NCI-H774 (cell line): ENCODE measurements at places on chromosomes 4 and X.

DNA sequence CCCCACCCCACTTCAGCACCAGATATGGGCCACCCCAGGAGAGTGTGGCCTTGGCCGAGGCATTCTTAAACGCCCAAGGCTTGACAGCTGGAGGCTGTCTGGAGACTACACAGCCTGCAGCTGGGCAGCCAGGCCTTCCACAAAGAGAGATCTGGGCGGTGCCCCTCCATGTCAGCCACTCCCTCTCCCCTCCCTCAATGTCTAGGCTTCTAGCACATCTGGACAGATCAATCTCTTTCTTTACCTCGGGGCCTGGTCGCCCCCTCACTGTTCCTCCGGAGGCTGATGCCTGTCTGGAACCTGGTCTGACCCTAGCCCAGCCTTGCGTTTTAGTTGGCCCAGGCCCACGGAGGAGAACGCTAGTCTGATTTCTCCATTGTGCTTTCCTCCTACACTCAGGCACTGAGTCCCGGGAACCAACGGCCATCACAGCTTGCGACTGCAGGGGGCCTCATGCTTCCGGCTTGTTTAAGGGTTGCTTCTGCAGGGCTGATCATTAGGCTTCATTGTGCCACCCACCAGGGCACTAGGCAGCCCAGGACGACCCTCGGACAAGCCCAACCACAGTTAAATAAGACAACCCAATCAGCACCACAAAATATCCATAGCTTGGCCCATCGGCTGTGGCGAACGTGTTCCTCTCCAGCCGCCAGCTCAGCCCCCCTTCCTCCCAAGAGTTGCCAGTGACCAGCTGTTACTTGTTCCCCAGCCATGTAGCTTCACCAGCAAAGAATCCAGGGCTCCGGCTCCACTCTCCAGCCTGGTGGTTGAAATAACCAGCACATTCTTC, 200.6 kb downstream of the BCOR start:
- no peak for DNase-seq

GRCh38 chr4:27048429-27049238, 188.0 kb downstream of the STIM2 start:
- DNase-seq, result peak; percentile 33

- DNase-seq, result no peak
Observed at GRCh38 chrX:108494406-108495090, 54.9 kb downstream of the COL4A5 start.

DNA sequence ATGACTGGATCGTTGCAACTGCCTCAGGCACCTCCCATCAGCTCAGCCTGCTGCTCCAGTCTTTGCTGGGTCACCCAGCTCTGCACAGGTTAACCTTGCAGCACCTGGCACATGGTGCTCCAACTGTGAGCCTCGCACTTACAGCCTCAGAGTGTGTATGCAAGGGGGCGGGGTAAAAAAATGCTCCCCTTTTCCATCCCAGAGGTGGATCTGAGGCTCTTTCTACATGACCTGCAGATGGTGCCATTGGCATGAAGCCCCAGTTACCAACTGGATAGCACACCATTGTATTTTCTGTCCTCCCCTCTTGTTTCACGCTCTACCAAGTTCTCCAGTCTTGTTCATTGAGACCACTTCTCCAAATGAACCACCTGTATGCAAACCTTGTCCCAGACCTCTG, 46.2 kb upstream of the TRPC3 start:
- no peak for DNase-seq

DNA sequence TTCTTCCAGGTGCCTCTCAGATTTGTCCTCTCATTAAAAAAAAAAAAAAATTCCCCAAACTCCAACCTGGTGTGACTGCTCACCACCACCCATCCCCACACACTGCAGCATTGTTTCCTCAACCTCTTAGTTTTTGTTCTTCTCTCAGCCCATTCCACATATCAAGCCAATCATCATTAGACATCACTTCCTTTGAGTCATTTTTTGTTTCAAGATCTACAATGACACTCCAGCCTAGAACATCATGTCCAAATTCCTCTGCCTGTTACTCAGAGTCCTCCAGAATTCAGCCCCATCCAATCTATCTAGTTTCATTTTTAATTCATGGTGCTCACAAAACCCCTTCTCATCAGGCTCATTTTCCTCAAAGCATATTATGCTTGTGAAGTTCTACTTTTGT, 262.5 kb upstream of the TEX13A start:
- DNase-seq, result no peak

GRCh38 chr4:160143574-160143973, 1040.7 kb downstream of the RAPGEF2 start:
- no peak for DNase-seq

DNA sequence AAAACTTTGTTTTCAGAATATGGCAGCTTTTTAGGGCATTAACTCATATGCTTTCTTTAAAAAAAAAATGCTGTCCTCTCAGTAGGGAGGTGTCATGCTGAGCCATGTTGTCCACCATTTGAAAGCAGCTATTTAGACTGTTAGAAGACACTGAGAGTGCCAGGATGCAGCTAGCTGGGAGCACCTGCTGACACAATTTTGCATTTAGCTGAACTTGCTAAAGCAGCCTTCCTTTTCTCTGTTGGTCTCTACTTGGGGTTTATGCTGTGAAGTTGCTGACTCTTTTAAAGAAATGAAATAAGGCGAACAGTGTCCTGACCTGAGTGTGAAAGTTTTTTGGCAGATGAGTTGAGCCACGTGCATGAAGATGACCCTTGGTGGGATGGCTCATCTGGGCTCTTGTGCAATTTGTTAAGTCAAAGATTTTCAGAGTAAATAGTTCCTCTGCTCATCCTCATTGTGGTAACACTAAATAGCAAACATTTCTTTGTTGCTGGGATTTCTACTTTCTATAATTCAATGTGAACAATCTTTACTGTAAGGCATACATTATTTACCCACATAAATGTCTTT, 64.5 kb downstream of the CDS1 start:
- DNase-seq, result no peak

- peak; percentile 82 for DNase-seq
Observed at GRCh38 chr4:76585897-76586360, 150.9 kb downstream of the SHROOM3 start.

DNA sequence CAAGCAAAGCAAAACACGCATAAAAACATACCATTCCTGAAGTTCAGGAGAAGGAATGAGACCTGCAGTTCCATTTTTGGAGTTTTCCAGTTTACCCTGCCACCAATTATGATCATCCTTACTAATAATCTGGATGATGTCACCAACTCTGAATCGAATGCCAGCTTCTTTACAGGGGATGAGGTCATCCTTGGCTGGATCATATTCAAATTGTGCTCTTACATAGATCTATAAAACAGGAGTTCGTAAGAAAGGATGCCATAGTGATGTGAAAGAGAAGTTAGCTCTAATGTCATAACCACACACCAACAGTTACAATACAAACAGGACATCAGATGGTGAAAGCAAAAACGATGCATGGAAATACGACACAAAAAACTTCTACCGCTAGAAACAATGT, 106.5 kb downstream of the NYX start:
- DNase-seq, result no peak

- no peak for DNase-seq
Observed at GRCh38 chr4:12902735-12903134, 581.4 kb downstream of the RAB28 start.

- no peak for DNase-seq
Observed at GRCh38 chrX:153414856-153415510, 3.7 kb downstream of the ZFP92 start.

- DNase-seq, result no peak
Observed at GRCh38 chr4:71095545-71095944, 102.1 kb downstream of the DCK start.

DNA sequence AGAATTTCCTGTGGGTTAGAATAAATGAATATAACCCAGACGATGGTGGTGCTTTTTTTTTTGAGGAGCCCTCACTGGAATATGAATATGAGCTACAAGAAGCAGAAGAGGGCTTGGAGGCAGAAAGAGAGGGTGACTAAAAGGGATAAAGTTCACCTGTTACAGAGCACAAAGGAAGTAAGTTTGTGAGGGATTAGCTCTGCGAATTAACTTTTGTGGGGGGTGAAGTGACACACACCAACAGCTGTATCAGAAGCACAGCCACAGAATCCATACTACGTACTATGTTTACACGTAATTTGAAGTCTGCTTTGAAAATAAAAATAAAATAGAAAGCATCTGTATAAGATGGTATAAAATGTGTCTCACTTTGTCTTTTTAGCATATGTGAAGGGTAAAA, 963.6 kb upstream of the DIAPH2 start:
- no peak for DNase-seq

DNA sequence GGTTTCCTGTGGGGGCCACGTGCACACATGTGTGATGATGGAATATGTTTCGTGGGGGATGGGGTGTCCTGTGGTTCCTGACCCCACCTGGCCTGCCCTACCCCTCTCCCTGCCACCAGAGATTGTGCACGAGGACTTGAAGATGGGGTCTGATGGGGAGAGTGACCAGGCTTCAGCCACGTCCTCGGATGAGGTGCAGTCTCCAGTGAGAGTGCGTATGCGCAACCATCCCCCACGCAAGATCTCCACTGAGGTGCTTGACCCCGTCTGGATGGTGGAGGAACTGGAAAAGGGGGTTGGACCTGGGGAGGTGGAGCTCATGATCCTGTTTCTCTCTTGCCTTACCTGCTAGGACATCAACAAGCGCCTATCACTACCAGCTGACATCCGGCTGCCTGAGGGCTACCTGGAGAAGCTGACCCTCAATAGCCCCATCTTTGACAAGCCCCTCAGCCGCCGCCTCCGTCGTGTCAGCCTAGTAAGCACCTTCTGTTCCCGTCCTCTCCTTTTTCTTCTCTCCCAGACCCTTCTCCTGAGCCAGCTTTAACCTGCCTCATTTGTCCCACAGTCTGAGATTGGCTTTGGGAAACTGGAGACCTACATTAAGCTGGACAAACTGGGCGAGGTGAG, 5.9 kb downstream of the CDK16 start:
- no peak for DNase-seq

DNA sequence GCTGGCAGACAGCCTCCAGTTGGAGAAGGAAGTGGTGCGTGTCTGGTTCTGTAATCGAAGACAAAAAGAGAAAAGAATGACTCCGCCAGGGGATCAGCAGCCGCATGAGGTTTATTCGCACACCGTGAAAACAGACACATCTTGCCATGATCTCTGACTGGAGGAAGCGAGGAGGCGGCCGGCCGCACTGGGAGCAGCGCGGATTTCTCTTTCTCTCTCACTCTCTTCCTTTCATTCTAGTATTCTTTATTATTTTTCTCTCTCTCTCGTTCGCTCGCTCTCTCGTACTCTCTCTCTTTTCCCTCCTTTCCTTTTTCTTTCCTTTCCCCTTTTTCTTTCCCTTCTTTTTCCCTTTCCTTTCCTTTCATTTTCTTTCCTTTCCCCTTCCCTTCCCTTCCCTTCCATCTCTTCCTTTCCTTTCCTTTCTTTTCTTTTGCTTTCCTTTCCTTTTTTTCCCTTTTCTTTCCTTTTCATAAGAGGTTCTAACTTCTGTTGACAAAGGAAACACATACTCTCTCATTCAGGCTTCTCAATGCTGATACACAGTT, 1.2 kb downstream of the POU3F4 start:
- no peak for DNase-seq

- no peak for DNase-seq
Observed at GRCh38 chr4:33187035-33187434, 2466.9 kb downstream of the PCDH7 start.

- DNase-seq, result no peak
Observed at GRCh38 chr4:105560421-105560848, 8.0 kb downstream of the ARHGEF38 start.

DNA sequence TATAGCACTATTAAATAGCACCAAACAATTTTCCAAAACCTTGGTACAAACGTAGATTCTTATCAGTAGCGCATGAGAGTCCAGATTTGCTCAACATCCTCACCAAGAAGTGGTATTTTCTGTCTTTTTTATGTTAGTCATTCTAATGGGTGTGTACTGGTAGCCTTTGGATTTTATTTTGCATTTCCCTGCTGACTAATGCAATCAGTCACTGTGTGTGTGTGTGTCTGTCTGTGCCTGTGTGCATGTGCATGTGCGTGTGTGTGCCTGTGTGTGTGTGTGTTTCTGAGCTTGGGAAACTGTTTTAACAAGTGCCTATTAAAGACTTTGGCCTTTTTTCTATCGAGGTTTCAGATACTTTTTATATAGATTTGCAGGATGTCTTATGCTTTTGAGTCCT, 82.2 kb upstream of the MAGEA10 start:
- DNase-seq, result no peak

- DNase-seq, result no peak
Observed at GRCh38 chr4:75985116-75985515, 5.6 kb downstream of the SDAD1 start.

GRCh38 chrX:13101441-13102139, 57.2 kb upstream of the FAM9C start:
- DNase-seq, result no peak

GRCh38 chrX:133495464-133496391, 80.4 kb upstream of the GPC4 start:
- DNase-seq, result no peak

GRCh38 chrX:66684196-66684595, 45.3 kb upstream of the EDA2R start:
- no peak for DNase-seq

DNA sequence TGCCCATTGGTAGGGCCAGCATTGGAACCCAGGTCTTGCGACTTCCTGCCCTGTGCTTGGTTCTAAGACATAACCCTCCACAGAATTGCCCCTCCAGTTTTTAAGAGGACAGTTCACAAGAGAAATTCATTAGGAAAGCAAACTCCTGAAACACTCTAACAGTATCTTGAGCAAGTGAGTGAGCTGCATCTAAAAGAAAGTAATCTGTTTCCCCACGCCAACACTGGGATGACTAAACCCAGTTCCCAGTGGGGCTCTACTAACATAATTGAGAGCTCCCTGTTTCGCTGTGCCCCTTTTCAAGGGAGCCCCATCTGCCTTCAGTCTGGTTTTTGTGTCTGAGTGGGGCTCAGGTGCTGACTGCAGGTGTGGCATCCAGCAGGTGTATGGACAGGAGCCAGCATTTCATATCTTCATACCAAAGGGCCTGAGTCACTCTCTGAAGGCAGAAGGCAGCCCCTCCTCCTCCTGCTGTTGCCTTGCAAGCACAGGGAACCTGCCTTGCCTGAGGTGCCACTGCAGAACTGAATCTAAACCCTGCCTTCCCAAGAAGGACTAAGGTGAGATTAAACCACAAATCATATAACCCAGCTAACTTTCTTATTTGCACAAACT, 8.0 kb downstream of the AMOT start:
- DNase-seq, result peak; percentile 31

DNA sequence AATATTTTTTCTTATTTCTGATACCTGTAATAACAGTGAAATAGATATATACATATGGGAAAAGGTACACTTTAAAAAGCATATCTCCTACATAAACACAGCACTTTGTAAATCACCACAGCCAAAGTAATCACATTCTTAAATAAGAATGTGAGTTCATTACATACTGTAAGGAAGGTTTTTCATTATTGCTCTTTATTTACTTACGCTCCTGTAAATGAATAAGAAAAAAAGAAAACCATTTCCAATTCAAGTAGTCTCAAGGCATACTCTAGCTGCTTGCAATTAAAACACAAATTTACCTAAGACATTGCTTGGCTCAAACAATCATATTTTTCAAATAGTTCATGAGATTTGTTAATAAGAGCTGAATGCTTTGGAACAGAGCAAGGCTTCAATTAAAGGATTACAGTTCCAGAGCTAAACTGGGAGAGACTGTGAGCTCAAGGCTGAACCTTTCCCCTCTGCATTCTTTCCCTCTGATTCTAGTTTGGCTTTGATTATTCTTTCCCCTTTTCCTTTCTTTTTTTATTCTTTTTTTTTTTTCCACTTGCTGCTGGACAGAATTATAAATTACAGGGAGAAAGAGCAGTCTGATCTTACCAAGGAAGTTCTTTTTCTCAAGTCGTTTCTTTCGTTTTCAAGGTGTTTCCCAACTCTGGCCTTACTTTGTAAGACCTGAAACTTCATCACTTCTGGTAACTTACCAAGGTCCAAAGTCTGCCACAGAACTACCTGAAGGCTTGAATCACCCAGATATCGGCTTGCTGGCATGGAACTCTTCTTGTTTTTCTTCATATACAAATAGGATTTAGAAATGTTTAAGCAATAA, 278.3 kb downstream of the INPP4B start:
- no peak for DNase-seq
